ENCODE measurements at places on chromosomes 7 and 10.
A peak's percentile ranks its signal among the peaks of the same experiment; 100 is the strongest.

DNA sequence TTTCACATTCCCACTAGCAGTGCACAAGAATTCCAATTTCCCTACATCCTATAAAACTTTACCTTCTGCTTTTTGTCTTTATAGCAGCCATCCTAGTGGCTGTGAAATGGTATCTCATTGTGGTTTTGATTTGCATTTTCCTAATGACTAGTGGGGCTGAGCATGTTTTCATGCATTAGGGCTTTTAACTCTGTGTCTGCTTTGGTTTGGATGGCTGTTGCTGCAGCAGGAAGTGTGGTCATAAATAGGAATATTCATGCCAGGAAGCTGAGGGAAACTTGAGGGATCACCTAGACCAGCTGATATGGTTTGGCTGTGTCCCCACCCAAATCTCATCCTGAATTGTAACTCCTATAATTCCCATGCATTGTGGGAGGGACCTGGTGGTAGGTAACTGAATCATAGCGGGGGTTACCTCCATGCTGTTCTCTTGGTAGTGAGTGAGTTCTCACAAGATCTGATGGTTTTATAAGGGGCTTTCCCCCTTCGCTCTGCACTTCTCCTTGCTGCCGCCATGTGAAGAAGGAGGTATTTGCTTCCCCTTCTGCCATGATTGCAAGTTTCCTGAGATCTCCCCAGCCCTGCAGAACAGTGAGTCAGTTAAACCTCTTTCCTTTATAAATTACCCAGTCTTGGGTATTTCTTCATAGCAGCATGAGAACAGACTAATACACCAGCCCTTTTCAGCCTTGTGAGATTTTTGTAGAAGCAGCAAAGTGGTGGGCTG lies 181.8 kb upstream of the PITRM1 start:
- no peak for DNase-seq

- peak; percentile 82 for DNase-seq
Observed at GRCh38 chr10:24952143-24952706, at the start of gene PRTFDC1. TSS of gene PRTFDC1 (minus strand) at chr10:24952606. CDS start at chr10:24952575, 31 bp downstream.

GRCh38 chr7:127114742-127115265 lies 137.9 kb downstream of the GRM8 start:
- DNase-seq = no peak

DNA sequence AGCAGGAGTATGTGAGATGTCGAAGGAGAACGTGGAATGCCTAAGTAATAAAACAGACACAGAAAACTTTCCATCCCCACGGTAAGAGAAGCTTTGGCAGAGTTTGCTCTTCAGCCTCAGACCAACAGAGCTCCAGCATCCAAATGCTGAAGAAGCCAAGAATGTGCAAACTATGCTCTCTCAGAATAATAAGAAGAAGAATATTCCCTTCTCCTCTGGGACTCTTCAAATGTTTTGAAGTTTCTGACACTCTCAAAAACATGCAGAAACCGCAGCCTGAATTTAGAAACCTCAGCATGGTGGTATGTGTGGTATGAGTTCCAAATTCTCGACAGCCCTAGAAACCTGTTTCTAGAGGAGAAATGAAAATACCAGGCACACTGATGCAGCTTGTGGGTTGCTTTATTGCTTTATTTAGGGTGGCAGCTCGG lies 113.3 kb downstream of the KCNMA1 start:
- DNase-seq = peak; percentile 73

- peak; percentile 19 for DNase-seq
Observed at GRCh38 chr7:40329601-40330153, 194.9 kb downstream of the SUGCT start.

Measured in right hindlimb (tissue), 1 donor.